ENCODE measurements at places on chromosomes 5 and 9.

- DNase-seq: no peak
Observed at GRCh38 chr5:114839360-114839759, 330.3 kb downstream of the TRIM36 start.

DNA sequence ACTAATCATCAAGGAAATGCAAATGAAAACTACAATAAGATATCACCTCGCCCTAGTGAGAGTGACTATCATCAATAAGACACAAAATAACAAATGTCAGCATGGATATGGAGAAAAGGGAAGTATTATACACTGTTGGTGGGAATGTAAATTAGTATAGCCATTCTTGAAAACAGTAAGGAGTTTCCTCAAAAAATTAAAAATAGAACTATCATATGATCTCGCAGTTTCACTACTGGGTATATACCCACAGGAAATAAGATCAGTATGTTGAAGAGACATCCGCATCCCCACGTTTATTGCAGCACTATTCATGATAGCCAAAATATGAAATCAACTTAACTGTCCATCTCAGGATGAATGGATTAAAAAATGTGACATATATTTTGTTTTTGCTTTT is 31.6 kb upstream of the STK32A start:
- no peak for DNase-seq

DNA sequence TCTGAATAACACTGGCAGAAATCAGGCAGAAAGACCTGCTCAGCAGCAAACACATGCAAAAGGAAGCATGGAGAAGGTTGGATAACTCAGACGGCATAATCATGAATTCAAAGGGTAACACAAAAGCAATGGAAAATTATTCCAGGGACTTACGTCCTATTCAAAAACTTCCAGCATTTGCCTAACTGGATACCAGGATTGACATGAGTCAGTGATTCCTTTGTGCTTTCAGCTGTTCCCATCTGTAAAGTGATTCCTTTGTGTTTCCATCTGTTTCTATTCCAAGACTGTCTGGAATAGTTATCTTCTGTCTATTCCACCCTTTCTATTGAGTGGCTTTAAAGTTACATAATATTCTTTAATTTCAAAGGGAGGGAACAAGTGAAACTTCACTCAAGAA is 1361.7 kb upstream of the CDH9 start:
- DNase-seq: no peak

DNA sequence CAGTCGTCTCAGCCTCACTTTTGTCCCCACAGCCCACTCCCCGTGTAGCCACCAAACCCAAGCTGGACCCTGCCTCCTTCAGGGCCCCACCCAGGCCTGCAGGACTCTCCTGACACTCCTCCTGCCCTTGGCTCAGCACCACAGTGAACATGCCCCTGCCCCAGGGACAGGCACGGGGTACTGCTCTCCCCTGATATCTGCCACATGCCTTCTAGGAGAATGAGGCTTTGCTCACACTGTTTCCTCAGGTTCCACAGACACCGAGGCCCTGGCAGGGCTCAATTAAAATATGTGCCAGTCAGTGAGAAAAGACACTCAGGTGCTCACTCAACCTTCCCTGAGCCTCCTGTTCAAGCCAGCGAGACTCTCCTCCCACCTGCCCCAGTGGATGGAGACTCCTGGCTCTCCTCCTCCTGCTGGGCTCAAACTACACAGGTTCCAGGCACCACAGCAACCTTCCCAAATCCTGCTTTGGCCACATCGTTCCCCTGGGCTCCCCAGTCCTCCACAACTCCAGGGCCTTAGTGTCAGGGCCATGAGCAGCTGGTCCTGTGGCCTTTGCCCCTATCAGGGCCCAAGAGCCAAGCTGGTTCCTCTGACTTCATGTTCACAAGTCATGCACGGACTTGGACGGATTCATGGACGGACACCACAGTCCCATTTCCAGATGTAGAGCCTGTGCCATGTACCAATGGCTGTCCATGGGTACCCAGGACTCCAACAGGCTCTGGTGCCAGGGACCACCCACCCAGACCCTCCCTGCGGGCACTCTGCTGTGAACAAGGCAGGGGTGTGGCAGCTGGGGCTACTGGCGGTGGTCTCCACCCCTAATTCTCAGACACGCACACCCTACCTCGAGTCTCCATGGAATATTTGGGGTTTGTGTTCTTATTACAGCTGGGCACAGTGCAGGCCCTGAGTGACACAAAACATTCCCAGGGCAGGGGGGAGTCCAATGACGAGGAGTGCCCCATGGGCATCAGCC is 36.6 kb downstream of the BICD2 start:
- DNase-seq: no peak

DNA sequence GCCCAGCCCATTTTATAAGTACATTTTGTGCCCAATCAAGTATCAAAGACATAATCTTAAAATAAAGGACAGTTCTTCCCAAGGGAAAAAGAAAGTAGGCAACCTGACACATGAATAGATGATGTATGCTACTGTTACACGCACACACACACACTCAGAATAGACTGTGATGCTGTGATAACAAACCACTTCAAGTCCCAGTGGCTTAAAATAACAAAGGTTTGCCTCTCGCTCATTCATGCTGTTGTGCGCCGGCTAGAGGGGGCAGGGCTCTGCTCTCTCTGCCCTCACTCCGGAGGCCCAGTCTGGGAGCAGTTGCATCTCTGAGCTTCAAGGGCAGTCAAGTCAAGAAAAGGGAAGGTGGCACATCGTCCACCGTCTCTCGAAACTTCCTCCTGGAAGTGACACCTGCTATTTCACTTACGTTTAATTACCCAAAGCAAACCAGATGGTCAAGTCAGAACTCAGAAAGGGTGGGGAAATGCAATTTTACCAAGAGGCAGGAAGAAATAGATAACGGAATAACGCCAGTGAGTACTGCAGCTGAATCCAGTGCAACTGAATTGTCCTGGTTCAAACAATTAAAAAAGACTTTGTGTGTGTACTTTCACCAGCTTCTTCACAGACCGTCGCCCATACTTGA is 43.3 kb downstream of the ANKRD33B start:
- no peak for DNase-seq

GRCh38 chr5:151581812-151582583 is 9.1 kb downstream of the FAT2 start:
- no peak for DNase-seq

- no peak for DNase-seq
Observed at GRCh38 chr9:71383308-71383940, 262.0 kb upstream of the TRPM3 start.

DNA sequence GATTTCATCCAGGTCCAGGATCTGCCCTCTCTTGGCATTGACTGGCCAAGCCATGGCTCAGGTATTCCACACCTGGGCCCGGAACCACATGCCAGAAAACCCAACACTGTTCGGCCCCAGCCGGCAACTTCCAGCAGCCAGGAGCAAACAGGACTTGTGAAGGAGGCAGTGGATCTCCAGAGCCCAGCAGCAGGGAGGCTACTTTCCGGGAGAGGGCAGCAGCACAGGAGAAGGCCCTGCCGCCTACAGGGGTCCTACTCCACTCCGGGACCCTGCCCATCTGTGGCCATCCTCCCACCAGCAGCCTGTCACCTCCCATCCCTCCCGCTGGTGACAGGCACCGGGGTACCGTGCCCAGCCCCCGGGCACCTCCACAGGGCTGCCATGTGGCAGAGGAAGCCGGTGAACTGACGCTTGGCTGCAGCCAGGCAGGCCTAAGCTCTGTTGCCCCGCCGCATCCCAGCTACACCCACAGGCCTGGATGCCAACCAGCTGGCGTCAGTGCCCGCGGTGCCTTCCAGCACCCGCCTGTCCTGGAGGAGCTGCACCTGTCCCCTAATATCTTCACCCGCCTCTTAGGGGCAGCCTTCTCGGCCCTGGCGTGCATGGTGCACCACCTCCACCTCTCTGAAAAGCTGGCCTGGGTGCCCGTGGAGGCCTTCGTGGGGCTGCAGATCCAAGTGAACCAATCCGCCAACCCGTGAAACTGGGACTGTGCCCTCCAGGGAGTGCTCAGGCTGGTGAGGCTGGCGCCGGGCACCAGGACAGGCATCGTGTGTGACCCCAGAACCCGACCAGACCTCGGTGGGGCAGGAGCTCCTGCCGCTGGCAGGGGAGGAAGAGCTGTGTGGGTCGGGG is 18.9 kb upstream of the SLC30A5 start:
- no peak for DNase-seq

GRCh38 chr9:4280605-4281004 is 19.3 kb downstream of the GLIS3 start:
- no peak for DNase-seq

DNA sequence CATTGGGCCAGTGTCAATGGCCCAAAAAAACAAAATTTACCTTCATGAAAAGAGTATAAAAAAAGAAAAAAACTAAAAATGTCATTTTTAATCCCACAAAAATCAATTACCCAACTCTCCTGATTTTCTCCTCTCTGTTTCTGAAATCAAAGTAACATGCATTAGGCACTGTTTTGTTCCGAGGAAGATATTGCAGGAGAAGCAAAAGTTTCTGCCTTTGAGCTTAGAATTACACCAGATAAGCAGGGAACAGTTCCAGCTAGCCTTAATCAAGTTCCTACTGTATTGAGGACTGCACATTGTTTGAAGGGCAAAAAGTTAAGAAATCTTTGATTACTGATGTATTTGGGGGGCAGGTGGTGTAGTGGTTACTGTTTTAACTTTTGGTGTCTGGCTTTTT is 1.1 kb upstream of the PRKAA1 start:
- no peak for DNase-seq

- no peak for DNase-seq
Observed at GRCh38 chr5:138955671-138956295, 80.6 kb upstream of the LRRTM2 start.

- no peak for DNase-seq
Observed at GRCh38 chr5:655406-655805, 37.7 kb downstream of the TPPP start.

- no peak for DNase-seq
Observed at GRCh38 chr5:2288968-2289367, 406.2 kb upstream of the IRX4 start.

GRCh38 chr9:126549246-126550006 is 64.3 kb upstream of the LMX1B start:
- no peak for DNase-seq

DNA sequence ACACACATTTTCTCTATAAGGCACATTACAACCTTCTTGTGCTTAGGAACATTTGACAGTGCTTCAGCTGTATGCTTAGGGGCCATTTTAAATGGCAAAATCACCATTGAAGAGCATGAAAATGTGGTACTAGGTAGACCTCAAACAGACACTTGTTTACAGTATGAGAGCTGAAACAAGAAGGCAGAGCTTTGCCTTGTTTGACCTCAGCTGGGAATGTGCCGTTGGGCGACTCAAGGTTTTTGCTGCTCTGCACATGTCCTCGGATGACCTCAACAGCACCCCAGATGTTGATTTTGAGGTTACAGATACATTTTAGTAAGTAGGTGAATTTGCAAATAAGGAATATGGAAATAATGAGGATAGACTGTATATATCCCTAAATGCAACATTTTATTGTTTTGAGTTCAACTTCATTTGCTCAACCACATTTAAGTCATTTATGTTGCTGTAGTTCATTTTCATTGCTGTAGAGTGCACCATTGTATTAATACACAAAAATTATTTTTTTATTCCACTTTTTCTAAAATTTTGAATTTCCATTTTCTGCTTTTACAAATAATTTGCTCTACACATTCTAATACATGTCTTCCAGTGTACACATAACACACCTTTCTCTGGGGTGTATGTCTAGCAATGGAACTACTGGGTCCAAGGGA is 206.8 kb downstream of the NR3C1 start:
- no peak for DNase-seq

- no peak for DNase-seq
Observed at GRCh38 chr5:160253441-160253840, 24.1 kb downstream of the FABP6 start.

GRCh38 chr5:147743012-147743411 is 39.5 kb downstream of the JAKMIP2 start:
- no peak for DNase-seq

GRCh38 chr5:34580983-34581382 is 75.1 kb upstream of the RAI14 start:
- no peak for DNase-seq

DNA sequence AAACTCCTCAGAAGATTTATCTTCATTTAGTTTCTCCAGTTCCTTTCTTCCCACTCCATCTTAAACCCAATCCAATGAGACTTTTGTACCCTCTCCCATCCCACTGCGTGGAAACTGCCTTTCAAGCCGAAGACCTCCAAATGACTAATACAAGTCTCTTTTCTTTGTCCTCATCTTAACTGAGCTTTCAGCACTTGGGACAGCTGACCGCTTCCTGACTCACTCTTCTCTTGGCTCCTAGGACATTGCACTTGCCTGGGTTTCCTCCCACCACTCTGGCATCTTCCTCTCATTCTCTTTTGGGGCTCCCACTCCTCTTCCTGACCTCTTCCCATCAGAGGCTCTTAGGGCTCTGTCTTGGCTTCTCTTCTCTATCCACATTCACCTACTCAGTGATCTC is 243.7 kb downstream of the HSPA4 start:
- DNase-seq: no peak

DNA sequence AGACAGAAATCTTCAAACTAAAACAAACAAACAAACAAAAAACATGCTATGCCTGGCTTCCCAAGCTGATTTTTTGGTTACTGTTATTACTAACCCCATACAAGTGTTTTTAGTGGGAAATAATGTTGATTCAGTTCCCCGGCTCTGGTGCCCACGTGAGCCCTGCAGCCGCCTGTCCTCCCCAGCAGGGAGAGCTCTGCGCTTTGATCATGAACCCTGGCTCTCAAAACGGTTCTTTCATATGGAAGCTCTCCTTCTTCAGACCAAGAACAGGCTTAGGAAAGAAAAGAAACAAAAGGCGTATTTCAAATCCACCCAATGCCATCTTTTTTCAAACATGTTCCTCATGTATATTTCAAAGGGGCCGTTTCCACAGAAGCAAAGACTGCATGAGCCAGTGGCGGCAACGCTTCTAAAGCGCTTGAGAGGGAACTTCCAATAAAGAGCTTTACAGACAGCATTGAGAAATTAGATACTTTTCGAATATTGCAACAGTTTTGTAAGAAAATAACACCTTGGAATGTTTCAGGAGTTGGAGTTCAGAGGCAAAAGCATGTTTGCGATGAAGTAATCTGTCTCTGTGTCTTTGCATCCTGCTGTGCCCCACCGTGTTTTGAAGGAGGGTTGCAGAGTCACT is 74.8 kb downstream of the ICE1 start:
- no peak for DNase-seq

- DNase-seq: no peak
Observed at GRCh38 chr5:38925154-38925925, 79.5 kb downstream of the OSMR start.

DNA sequence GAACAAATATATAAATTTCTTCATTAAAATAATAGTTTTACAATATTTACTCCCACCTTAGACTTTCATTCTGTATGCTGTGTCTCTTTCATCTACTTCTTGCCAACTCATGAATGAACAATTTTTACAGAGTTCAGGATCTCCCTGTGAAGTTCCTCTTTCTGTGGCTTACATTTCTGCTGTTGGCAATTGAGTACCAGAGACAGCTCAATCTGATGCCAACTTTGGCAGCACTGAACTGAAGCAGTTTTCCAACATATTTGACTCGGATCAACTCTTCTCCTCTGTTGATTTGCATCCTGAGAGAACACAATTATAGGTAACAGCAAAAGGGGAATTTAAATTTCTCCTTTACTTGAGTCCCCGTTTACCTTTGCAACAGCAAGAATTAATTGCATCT is 1262.2 kb downstream of the EFNA5 start:
- DNase-seq: no peak

GRCh38 chr9:87122947-87123685 is 175.8 kb upstream of the GAS1 start:
- DNase-seq: no peak

- no peak for DNase-seq
Observed at GRCh38 chr9:17862101-17862500, 283.2 kb downstream of the SH3GL2 start.
